ENCODE measurements at places on chromosomes 12 and 14.

GRCh38 chr14:20376071-20376588 lies 32.7 kb downstream of the PARP2 start:
- DNase-seq: no peak

- DNase-seq: no peak
Measured at GRCh38 chr12:15852383-15852782, 29.8 kb upstream of the STRAP start.

GRCh38 chr14:95505030-95505589 lies 11.3 kb downstream of the SYNE3 start:
- DNase-seq: no peak

GRCh38 chr14:28782301-28782700 lies 15.7 kb downstream of the FOXG1 start:
- no peak for DNase-seq

- no peak for DNase-seq
Measured at GRCh38 chr14:100147181-100147631, 12.2 kb downstream of the DEGS2 start.
